ENCODE measurements at places on chromosomes 7 and 10.

DNA sequence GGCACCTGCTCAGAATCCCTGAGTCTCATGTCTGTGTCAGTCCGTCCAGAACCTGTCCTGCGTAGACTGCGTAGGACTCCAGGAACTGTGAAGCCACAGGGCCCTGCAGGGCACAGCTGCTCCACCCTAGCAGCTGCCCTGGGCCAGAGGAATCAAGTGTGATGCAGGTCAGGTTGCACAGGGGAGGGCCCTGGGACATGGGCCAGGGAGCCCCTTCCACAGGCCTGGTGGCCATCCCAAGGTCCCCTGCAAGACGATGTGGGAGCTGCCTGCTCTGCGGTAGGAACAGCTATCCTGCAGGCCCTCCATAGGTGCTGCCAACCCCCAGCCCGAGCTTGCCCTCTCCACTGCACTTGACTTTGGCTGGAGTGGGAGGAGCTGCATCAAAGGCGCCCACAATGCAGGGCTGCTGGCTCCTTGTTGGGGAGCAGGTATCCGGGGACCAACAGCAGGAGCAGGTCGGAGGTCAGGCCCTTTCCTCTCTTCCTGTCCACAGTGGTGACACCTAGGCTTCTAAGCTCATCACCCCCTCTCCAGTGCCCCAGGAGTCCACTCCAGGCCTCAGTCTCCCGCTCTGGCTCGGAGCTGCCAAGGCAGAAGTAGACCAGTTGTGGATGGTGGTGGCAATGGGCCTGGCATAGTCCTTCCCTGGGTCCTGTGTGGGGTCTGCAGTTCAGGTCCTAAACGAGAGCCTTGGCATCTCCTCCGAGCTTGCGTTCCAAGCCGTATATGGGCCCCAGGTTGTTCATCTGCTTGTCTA, 149.1 kb downstream of the MAPK8 start:
- DNase-seq, result no peak

DNA sequence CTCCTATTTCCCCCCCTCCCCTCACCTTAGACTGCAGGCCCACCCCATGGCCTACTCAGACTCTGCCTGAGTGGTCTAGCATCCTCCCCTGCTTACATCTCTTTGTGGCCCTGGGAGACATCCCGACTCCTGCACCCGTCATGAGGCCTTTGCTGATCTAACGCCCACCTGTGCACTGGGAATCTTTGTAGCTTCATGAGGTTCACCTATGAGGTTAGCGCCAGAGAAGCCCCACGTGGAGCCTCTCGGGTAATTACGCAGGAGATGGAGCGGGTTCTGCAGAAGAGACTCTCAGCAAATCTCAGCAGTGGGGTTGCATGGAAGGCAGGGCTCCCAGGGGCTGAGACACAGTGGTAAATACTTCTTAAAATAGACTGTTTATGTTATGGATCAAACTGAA, 43.5 kb upstream of the HSPA12A start:
- no peak for DNase-seq

DNA sequence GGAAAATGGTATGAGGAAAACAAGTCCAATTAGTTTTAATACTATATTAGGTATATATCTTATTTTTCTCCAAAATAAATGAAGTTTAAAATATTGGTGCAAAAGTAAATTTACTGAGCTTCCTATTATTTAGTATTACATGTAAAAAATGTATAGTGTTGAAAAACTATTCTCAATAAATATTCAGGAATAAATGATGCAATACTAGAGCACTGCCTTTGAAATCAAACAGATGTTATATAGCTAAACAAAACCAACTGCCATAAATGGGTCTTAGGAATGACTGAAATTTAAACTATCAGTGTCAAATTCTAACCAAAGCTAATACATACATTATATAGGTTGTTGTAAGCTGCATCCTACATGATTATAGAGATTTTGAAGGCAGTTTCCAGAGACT, 1434.0 kb upstream of the LRRTM3 start:
- DNase-seq, result no peak

DNA sequence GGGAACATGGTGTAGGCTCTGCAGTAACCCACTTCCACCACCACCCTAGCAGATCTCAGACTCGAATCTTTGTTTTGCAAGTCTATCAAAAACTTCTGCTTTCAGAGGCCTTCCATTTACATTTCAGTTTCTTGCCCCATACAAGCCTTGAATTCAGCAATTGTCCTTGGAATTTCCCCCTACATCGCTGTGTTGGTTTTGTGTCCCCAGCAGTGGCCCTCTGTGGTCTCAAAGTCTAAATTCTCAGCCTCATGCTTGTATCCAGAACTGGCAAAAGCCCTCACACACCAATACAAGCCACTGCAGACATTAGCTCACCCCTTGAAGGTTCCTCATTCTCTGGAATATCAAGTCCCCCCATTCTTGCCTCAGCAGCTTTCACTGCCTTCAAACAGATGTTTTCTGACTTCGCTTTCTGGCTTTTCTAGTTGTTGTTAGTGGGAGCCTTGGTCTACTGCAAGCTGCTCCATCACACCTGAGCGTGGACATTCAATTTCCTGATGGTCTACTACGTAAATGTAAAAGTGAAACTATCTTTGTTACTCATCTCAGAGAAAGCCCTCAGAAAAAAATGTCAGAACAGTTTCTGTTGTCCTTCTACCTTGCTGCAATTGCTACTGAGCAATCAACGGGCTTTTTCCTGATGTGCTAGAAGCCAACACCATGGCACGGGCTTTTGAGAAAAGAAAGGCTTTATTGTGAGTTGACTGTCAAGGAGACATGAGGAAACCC, 1.8 kb upstream of the NUB1 start:
- DNase-seq, result peak; percentile 60

GRCh38 chr10:123634221-123634620, 31.9 kb upstream of the GPR26 start:
- no peak for DNase-seq

- no peak for DNase-seq
Observed at GRCh38 chr10:8758029-8758428, 703.5 kb downstream of the GATA3 start.

- DNase-seq, result no peak
Observed at GRCh38 chr7:131012477-131013031, 278.5 kb upstream of the KLF14 start.

- DNase-seq, result peak; percentile 84
Observed at GRCh38 chr7:128831994-128832879, 2.0 kb downstream of the FLNC start.

DNA sequence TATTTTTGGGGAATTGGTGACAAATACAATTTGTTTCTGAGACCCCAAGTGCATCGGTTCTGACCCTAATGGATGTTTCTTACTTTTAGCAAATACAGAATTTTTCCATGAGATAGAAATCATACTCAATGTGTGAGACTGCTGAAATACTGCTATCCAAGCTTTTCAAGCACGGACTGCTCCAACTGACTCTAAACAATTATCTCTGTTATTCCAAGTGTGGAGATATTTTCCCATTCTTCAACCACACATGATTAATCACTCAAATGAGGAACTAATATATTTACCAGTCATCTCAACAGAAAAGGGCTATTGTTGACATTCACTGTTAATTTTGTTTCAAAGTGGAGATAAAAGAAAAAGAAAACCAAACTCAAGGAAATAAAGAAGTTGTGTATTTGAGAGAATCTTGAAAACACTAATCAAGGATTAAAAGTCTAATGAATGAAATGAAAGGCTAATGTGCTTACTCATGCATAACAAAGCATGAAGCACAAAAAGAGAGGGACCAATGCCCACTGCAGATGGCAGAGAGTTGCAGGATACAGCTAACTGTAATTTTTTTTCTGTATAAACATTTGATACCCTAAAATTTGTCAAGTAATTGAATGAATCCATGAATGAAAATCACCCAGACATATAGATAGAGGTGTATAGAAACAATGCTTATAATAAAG, 423.6 kb downstream of the DGKB start:
- DNase-seq, result no peak

- no peak for DNase-seq
Observed at GRCh38 chr7:73366990-73367389, 39.0 kb downstream of the FKBP6 start.

GRCh38 chr7:133662830-133663229, 410.0 kb downstream of the EXOC4 start:
- DNase-seq, result no peak

GRCh38 chr10:3902809-3903410, 117.9 kb upstream of the KLF6 start:
- DNase-seq, result no peak

DNA sequence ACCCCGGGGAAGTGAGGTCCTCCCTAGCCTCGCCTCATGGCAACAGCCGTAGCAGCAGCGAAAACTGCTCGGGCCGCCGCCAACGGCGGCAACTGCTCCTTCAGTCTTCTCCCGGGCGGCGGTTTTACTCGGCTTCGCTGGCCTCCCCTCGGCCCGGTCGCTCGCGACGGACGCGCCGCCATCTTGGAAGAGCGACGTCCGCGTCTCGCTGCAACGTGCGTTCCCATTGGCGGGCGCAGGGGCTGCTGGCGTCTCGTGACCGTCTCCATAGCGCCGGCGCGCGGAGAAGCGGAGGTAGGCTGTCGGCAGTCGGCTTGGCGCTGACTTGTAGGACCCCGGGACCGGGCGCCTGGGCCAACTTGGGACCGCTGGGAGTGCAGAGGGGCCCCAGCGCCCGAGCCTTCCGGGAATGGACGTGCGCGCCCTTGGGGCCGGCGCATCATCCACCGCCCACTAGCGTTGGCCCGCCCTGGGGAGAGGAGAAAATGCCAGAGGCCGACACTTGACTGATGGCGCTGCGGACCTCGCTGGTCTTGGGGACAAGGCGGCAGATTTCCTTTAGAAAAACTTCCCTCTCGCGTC, at the start of gene SNX13:
Gene SNX13, minus strand, starts transcription at position 193 of the 582 bp plus-strand sequence. CDS start 199 bp downstream, outside the sequence.
- DNase-seq, result peak; percentile 98

- DNase-seq, result no peak
Observed at GRCh38 chr10:1735562-1735961, 1.8 kb downstream of the ADARB2 start.

DNA sequence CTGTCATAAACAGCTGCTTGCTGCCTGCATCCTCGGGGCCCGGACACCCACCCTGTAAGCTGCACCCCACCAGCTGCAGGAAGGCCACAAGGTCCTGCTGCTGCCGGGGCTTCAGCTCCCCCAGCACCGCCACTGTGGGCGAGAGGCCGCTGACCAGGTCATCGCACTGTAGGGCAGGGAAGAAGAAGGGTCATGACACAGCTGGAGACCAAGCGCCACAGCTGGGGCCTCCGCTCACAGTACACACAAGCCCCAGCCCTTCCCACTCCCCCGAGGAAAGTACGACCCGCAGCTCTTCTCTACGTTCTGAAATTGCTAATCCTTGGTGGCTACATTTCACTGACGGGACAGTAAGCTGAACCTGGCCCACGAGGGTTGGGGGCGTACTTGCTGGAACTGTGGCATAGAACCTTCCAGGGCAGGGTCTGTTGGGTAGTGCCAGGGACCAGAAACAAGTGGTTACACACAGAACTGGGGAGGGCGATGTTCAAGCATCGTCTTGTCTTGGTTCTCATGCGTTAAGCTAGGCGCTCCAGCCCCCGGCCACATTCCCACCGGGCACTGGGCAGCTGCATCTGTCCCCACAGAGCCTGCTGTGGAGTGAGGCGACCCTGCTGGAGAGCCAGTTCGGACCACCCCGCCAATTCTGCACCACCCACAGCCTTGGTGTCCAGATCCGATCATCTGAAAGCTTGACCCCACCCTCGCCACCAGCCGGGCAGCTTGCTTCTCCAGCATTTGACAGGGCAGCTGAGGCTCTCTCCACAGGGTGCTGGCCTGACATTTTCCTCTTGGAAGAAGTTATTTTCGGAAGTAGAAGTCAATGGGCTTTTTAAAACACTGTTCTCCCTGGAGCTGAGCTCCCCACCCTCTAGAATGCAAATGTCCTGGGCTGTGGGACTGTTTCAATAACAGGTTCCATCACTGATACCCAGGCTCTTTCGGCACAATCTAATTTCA, 50.8 kb downstream of the GSDME start:
- no peak for DNase-seq

DNA sequence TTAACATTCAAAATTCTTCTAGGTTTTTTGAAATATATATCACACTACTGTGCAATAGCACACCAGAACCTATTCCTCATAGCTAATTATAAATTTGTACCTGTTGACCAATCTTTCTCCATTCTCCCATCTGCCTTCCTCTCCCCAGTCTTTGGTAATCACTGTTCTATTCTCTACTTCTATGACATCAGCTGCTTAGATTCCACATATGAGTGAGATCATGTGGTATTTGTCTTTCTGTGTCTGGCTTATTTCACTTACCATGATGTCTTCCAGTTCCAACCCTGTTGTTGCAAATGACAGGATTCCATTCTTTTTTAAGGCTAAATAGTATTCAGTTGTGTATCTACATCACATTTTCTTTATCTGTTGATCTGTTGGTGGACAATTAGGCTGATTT, 54.4 kb upstream of the CCDC6 start:
- DNase-seq, result no peak

DNA sequence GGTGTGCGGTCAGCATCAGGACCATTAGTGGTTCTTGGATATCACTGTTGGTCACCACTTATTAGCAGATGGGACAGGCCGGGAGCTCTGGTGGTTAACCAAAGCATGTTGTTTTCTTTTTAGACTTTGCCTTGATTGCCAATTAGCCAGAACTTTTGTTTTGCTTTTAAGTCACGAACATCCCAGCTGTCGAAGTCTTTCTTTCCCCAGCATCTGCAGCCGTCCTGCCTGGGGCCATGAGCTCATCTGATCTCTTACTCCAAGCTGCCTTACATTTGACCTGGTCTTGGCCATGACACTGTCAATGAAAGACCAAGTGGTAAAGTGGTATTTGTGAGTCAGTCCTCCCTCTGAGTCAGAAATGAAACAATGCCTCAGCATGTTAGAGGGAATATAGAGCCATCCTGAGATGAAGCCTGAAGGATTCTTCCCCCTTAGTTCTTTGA, 53.9 kb upstream of the CREB5 start:
- no peak for DNase-seq

DNA sequence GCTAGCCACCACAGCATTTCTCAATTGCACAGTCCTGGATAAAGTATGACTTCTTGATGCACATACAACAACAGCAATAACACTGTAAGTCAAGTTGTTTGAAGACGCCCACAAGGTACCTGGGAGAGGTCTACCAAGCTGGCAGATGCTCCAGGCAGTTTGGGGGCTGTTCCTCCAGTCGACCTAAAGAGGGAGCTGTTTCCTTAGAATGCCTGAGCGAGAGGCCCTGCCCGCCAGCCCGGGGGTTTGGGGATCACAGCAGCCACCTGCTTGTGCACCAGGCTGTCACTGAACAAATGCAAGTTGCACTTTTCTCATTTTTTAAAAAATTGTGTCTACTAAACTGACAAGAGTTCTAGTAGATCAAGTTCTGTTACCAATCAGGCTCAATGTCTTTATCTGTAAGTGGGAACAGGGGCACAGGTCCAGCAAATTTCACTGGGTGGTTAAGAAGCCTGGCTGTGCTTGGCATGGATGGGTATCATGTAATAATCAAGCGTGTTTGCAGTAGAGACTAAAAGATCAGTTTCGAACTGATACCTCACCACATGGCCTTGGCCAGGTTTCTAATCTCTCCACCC, 193.8 kb upstream of the ADO start:
- DNase-seq, result peak; percentile 86

DNA sequence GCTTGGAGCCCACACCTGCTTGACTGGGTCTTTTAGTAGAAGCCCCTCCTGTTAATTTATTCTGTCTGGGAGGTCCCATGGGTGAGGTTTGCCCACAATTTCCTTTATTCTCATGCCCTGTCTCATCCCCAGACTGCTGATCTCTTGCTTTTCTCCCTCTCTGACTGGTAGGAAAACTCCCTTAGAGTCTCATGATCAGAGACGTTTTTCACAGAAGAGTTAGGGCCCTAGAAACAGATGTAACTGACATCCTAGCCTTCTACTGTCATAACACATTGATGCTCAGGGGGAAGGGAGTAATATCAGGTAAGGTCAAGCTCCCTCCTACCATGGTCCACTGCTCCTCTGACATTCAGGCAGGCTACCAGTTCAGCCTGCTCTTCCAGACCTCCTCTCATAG, 43.7 kb upstream of the WASL start:
- no peak for DNase-seq

All from NB4 (cell line).